ENCODE measurements at places on chromosomes 2 and 18. TPM values are rescaled to one million over a fixed set of nuclear protein-coding genes. Genes with fewer than 3 reads are reported as not detected.

Gene C2orf66
- total RNA-seq: 0.33 TPM

Gene CD226
- 121 TPM for total RNA-seq

Gene PFN4
- total RNA-seq: 0.47 TPM

Gene LRP1B
- not detected for total RNA-seq

Gene TCF23
- total RNA-seq: not detected

Gene BOLL
- total RNA-seq: not detected

Gene MYOM1
- 0.75 TPM for total RNA-seq

Gene TTC39C
- 28.8 TPM for total RNA-seq

Gene NIF3L1
- total RNA-seq: 30.7 TPM

Gene CCDC141
- 2.1 TPM for total RNA-seq

Gene EIPR1
- 47.6 TPM for total RNA-seq

Gene SERPINB7
- not detected for total RNA-seq

Gene ICOS
- total RNA-seq: 111 TPM

Gene TBC1D8
- 1.4 TPM for total RNA-seq

Gene NEU2
- total RNA-seq: not detected

Gene PKDCC
- not detected for total RNA-seq

Gene UBE2F
- 115 TPM for total RNA-seq

Gene POLR1A
- 73.5 TPM for total RNA-seq

Gene ADGRF3
- total RNA-seq: 3.4 TPM

Gene C18orf54
- total RNA-seq: 10.9 TPM

Gene LMAN1
- 141 TPM for total RNA-seq

Gene SLC38A11
- total RNA-seq: not detected

Gene WDR12
- 167 TPM for total RNA-seq

Gene TMEM37
- total RNA-seq: not detected

Gene FAM117B
- total RNA-seq: 14.5 TPM

Gene IL1RL1
- 0.84 TPM for total RNA-seq

Gene APCDD1
- total RNA-seq: not detected

Gene PIEZO2
- not detected for total RNA-seq

Measured in activated CD4-positive, alpha-beta T cell treated with anti-CD3 and anti-CD28 coated beads, Interleukin-2, amount 10 ng/mL, durations not matched to agents 24 days and 14 days (primary cell).